Mammary epithelial cell (primary cell): ENCODE measurements at places on chromosomes 4 and X.

DNA sequence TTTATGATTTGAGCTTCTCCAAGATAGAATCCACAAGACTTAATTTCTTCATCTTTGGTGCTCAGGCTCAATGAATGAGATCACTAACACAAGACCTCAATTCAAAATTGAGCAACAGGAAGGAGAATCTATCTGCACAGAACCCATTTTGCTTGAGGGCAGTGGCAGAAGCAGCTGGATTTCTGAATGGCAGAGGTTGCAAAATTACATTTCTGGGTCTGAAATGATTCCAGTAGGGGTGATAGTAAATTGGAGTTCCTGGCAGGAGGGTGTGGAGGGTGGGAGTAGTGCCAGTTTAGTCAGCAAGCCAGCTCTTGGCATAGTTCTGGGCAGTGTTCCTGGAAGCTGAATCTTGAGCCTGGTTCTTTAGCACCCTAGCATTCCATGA lies 281.1 kb downstream of the SLC7A11 start:
- DNase-seq: peak; percentile 91

GRCh38 chr4:107863850-107864371 lies 39.2 kb downstream of the SGMS2 start:
- peak; percentile 81 for DNase-seq

DNA sequence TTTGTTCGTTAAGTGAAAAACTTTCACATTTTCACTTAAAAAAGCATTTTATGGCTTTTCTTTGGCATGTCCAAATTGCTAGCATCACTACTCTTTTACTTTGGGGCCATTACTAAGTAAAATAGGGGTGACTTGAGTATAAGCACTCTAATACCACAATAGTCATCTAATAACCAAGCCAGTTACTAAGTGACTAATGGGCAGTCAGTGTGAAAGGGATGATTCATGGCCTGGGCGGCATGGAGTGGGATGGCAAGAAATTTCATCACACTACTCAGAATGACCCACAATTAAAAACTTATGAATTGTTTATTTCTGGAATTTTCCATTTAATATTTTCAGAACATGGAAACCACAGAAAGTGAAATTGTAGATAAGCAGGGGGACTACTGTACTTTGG lies 60.9 kb downstream of the BMP15 start:
- DNase-seq: peak; percentile 76

- DNase-seq: no peak
These were observed 5.8 kb downstream of the ARAF start for GRCh38 chrX:47566841-47567240.

DNA sequence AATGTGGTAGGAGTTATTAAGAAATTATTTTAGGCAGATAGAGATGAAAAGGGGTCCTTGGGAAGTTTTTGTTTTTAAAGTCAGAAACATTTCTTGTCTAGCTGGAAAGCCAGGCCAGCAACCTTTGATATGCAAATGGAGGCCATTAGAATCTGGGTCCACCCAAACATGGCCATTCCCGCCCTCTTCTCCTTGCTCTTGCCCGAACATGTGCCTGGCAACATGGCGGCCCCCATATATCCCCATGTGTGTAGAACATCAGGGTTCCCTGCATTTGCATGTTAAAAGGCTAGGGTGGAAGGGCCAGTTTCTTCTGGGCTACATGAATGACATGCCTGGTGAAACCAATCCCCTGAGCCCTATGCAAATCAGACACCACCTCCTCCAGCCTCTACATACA lies 80.7 kb upstream of the PLAC8 start:
- DNase-seq: no peak

DNA sequence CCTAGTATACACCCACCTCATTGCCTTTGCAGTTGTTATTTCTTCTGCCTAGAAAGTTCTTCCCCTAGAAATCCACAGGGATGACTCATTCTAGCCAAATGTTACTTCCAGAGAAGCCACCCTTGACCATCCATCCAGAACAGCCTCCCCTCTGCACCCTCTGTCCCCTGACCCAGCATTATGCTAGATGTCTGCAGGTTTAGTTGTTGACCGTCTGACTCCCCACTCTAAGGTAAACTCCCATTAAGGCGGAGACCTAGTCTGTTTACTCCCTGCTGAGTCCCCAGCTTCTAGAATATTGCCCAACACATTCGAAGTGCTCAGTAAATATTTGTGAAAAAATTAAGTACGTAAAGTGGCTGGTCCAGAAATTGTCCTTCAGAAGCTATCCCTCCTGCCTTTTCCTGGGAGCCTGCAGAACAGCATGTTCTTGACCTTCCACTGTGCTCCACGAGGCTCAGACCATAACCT lies 11.0 kb downstream of the SRD5A3 start:
- DNase-seq: no peak

DNA sequence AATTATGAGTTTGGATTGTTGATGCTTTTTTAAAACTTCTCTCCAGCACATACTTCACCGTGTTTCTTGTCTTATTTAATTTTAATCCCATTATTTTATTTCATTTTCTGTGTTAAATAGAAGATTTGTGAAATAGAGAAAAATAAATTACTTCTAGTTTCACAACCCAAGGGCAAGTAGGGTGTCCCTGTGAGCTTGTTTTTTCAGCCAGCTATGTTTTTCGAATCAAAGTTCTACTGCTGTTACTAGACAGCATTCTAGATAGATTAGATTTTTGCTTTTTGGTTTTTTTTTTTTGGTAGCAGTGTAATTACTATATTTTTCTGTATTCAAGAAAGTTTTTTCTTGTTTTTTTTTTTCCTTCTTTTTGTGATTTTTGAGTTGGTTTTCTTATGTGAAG lies 59.9 kb downstream of the RBPJ start:
- no peak for DNase-seq

- DNase-seq: no peak
These were observed 118.0 kb upstream of the GLRA2 start for GRCh38 chrX:14411326-14411725.

DNA sequence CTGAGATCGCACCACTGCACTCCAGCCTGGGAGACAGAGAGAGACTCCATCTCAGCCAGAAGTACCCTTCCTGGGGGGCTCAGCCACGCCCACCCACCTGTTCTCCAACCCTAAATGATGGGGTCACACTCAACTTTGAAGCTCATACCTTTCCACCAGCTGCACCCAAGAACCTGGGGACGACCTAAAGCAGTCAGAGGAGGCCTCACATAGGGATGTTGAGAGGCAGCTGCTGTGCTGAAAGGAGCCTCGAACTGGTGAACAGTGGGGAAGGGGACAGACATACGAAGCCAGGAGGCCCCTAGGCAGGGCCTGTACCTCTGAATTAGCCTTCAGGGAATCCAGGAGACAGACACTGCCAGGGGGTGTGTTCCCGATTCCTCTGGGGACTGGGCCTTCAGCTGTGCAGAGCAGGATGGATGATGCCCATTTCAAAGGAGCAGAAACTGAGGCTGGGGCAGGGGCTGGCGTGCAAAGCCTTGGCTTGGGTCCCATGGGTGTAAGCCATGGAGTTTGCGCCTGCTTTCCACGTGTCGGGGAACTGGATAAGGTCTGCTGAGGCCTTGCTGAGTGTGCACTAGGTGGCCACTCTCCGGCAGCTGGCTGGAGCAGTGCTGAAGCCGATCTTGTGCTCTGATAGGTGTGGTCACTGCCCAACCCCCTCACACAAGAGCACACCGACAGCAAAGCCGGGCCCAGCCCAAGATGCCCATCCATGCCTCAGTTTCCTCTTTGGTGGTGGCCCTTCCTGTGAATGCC lies 130.8 kb downstream of the CPZ start:
- DNase-seq: no peak

GRCh38 chrX:129930941-129931410 lies 25.0 kb downstream of the UTP14A start:
- no peak for DNase-seq

GRCh38 chr4:108287834-108288413 lies 119.2 kb upstream of the LEF1 start:
- no peak for DNase-seq

DNA sequence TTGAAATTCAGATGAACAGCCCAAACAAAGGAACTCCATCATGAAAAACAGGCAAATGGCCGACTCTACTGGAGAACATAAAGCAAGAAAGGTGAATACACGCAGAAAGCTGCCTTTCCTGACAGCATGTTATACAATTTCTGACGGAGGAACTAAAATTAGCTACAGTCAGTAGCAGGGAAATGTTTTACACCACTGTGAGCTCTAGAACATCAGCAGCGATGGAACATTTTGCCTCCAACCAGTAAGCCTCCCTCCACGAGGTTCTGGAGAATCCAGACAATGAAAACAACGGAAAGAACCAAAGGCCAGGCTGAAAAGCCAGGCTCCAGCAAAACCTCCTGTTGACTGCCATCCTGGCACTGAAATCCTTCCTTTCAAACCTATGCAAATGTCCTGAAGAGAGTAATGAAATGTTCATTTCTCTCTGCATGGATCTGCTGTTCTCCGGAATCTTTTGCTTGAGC lies 78.9 kb downstream of the IRF2 start:
- DNase-seq: no peak

GRCh38 chr4:147944670-147945260 lies 212.9 kb downstream of the ARHGAP10 start:
- no peak for DNase-seq

GRCh38 chrX:55007656-55008055 lies 7.5 kb downstream of the APEX2 start:
- DNase-seq: peak; percentile 53

DNA sequence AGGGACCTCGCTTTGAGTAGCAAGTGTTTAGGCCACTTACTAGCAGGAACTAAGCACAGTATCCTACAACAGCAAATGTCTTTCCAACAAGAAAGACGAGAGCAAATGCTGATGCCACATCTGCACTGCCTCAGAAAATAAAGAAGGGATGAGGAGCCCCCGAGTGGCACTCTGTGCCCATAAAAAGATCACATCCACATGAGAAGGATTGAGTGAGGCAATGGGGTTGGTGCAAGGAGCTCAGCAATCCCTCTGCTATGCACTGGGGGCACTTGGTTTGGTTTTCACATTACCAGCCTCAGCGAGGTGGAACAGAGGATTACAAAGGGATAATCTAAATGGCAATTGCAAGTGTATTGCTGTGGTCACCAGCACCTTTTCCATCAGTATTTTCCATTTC lies 252.8 kb upstream of the SLC7A11 start:
- peak; percentile 54 for DNase-seq

- DNase-seq: no peak
These were observed 139.0 kb downstream of the CORIN start for GRCh38 chr4:47698837-47699236.

- no peak for DNase-seq
These were observed 34.0 kb downstream of the UBE2K start for GRCh38 chr4:39731908-39732307.

DNA sequence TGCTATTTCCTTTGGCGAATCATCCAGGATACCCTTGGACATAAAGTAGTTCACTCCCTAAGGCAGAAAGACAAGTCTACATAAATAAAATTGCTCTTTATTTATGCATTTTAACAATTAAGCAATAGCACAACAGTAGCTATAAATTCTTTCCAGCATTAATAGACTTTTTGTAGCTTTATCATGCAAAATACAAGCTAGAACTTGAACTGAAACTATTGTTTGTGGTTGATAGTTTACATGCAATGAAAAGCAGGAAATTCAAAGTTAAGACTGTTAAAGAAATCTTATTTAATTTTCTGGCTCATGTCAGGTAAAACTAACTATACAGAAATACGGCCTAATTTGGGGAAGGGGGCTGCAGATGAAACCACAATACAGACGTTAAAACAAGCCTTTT lies 42.3 kb downstream of the FBXO8 start:
- DNase-seq: no peak

GRCh38 chr4:148530114-148530513 lies 87.9 kb upstream of the NR3C2 start:
- no peak for DNase-seq

DNA sequence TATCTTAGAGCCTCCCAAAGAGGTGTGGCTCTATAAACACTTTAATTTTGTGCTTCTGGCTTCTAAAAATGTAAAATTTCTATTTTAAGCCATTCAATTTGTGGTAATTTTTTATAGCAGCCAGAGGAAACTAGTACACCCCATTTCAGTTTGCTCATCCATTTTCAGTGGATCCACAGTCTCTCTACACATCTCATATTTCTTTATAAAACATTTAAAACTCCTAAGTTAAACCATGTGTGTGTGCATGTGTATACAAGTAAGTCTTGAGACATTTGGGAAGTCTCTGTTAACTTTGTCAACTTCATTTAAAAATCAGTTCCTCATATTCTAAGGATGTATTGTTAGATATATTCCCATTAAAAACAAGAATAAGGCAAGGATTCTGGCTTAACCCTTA lies 273.2 kb downstream of the IL15 start:
- no peak for DNase-seq

DNA sequence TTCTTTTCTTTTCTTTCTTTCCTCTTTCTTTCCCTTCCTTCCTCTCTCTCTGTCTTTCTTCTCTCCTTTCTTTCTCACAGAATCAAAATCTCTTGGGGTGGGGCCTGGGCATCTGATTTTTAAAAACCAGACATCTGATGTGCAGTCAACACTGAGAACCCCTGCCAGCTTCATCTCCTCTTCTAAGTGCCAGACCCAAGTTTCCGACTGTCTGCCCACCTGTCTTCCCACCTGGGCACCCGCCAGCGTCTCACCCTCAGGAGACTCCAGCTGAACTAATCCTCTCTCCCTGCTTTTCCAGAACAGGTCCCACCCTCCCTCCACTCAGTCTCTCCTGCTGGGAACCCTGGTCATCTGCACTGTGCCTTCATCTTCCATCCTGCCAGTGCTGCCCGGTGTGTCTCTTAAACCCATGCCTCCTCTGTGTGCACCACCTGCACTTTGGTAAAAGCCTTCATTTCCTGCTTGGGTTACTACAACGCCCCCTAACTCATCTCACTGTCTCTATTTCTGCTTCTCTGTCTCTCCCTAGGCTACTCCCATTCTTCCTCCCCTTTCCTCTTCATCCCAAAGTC lies 2.8 kb downstream of the SOD3 start:
- no peak for DNase-seq

DNA sequence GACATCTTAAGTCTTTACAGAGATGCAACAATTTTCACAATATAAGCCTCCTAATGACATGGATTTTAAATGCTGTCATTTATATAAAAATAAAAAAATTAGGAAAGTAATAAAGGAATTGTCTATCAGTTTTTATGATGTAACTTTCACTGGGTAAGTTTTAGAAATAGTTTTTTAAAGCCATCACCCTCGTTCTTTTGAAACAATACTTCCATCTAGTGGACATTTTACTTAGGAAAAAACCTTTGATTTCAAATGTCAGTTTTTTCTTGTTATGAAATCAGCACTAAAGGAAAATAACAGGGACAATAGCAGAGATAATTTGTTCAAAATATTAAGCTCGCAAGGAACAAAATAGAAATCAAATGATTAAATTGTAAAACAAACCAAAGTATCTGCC lies 24.3 kb upstream of the NDNF start:
- peak; percentile 7 for DNase-seq

GRCh38 chr4:89640620-89641366 lies 196.2 kb downstream of the SNCA start:
- DNase-seq: peak; percentile 14

GRCh38 chr4:149026696-149027095 lies 584.5 kb upstream of the NR3C2 start:
- DNase-seq: no peak

GRCh38 chr4:145097331-145097820 lies 620 bp downstream of the ANAPC10 start:
- DNase-seq: no peak

DNA sequence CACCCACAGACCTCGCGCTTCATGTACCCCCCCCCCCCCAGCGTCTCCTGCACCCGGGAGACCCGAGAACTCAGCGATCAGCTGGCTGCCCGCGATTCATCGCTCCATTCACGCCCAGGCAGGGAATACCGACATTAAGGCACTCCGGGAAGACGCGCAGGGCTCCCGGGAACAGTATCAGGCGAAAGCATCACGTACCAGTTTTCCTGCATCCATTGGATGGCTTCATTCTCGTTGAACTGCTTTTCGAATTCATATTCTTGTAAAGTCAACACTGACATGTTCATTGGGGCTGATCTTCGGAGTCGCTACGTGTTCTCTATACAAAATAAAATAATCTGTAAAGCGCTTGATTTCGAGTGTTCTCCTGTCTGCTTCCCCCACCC lies 373 bp downstream of the ELOVL6 start:
- peak; percentile 37 for DNase-seq
